Cerebellum (tissue), 4 donors: ENCODE measurements at places on chromosomes 2 and 18. TPM values are rescaled to one million over a fixed set of nuclear protein-coding genes. Genes with fewer than 3 reads are reported as not detected.

DNA sequence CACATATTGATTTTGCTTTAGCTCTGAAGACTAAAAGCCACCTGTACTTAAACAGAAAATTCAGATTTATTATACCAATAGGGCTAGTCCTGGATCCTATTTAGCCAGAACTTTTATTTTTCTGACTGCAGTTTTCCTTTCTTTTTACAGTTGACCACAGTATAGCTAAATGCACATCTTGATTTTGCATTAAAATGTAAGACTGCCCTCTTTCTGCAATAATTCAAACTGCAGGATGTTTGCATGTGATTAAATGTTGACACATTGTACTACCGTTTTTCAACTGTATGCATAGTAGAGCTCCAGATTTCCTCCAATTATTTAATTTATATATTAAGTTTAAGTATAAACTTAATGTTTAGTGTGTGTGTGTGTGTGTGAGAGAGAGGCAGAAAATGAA is 1262.9 kb downstream of the SUCLG1 start:
- no peak for DNase-seq

DNA sequence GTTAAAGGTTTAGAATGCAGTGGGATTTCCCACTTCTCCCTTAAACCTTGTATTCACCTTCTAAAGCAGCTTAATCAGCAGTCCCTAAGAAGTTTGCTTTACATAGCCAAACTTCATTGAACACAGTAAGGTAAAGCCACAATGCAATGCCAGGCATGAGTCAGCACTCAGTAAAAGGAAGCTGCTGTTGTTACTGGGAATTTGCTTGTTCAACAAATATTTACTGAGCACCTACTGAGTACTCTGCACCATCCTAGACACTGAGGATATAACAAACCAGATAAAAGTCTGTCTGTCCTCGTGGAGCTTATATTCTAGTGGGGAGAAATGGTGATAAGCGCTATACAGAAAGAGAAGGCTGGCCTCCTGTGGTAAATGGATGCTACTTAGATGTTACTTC is 162.7 kb downstream of the PKP4 start:
- DNase-seq: no peak

DNA sequence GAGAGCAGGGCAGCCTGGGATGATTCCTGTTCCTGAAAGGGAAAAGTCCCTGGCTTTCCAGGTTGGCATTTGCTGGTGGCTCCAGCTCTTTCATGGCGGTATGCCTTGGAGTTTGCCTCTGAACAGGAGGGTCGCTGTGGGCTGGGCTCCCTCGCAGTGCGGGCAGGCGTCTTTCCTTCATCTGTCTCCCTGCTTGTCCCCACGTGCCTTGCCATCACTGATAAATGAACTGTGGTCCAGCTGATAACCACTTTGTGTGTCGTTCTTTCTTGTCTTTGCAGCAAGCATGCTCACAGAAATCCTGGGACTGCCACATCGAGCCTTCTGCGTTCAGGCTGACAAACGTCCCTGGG is 35.3 kb downstream of the SMIM21 start:
- DNase-seq: no peak

The PNO1 gene
- total RNA-seq: 8.4 TPM

The DAW1 gene
- total RNA-seq: 2.8 TPM

The LNPK gene
- total RNA-seq: 54.4 TPM

The CD8B2 gene
- total RNA-seq: not detected
